Activated CD8-positive, alpha-beta memory T cell treated with anti-CD3 and anti-CD28 coated beads for 1 hour (primary cell): ENCODE measurements at places on chromosomes 5 and 9.
A peak's percentile ranks its signal among the peaks of the same experiment; 100 is the strongest.

DNA sequence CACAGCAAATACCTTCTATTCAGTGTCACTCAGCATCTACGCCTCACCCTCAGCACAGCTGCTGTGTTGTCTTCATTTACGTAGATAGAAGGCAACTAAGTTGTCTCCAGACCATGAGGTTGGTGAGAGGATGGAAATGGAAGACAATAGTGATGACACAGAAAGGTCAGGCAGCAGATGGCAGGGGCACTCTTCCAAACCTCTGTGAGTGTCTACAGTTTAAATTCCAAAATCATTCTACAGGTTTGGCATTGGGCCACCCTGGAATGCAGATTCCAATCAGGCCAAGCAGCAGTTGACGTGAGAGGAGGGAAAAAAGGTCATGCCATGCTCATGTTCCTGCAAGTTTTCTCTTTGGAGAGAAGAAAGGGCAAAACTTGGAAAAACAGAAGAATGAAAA lies 68.7 kb upstream of the ADAMTSL1 start:
- no peak for DNase-seq

- peak; percentile 70 for DNase-seq
Measured at GRCh38 chr9:128191406-128192046, at the start of gene CIZ1. TSS of gene CIZ1 (minus strand) at chr9:128191572. CDS start at chr9:128190857, 715 bp downstream.

GRCh38 chr5:143231973-143232812 lies 171.3 kb downstream of the NR3C1 start:
- no peak for DNase-seq

GRCh38 chr9:126514037-126514821 lies 99.5 kb upstream of the LMX1B start:
- no peak for DNase-seq

DNA sequence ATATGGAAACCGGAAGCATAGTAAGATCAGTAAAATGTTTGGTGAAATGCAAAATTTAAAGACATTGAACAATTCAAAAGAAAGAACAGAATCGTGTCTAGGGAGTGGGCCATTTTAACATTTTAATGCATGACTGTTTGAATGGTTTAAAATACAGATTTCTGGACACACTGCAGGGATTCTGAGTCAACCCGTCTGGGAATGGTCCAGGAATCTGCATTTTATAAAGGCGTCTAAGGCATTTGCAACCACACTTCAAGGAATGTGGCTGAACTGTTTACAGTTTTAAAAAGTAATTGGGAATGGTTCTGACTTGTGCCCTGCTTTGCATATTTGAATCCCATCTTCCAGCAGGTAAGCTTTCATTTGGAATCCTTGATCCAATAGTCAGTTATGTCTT lies 811.7 kb upstream of the WWC1 start:
- no peak for DNase-seq
